ENCODE measurements at places on chromosomes 13 and 19.

DNA sequence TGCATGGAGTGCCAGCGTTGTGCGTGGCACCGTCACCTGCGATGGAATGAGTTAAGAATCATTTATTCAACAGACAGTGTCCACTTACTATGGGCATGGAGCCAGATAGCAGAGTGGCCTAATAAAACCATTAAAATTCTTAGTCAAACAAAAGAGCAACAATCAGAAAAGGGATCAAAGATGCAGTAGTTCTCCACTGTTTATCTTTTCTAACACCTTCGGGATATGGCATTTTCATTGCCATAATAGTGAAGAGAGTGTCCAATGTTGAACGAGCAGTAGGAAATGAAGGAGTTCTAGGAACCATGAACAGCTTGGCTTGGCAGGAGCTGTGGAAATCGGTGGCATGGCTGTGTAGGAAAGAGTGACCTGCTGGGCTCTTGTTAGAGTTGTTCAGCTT lies 2.0 kb downstream of the TNFSF11 start:
- no peak for DNase-seq

- peak; percentile 29 for DNase-seq
Observed at GRCh38 chr13:21670883-21671619, at the start of gene FGF9. FGF9 (plus strand) TSS chr13:21671073; CDS start chr13:21671913, 840 bp downstream.

DNA sequence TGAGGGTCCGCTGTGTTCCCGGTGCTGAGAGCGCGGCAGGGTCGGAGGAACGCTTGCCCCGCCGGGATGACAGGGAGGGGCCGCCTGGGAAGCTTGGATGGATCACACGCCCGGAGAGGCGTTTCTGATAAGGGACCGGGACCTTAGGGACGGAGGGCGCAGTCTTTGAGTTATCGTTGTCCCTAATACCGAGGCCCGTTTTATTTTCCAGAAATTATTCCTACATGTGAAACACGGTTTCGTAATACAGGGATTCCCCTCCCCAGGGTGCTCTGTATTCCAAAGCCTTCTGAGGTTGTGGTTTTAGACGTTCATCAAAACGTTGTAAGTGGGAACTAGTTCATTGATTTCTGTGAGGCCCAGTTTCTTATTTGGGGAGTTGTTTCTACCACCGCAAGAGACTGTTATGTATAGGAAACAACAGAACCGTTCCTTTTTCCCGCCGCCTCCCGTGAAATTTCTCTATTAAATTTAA lies 752 bp downstream of the PDCD5 start:
- peak; percentile 36 for DNase-seq

- DNase-seq: no peak
Observed at GRCh38 chr19:47377208-47377701, 28.1 kb downstream of the DHX34 start.

DNA sequence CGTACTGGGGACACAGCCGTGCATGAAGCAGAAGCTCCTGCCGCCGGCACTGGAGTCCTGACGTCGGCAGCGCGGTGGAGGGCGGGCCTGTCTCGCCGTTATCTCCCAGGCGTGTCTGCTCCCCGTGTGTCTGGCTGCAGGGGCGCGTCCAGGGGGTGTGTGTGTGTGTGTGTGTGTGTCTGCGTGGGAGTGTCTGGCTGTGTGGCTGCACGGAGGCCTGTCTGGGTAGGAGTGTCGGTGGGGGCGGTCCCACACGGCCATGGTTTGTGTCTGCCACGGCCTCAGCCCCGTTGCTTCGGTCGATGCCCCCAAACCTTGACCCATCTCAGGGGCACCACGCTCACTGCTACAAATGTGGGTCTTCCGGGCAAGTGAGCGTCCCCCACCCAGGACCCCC lies 18.3 kb downstream of the ARID3A start:
- DNase-seq: no peak

All from brain microvascular endothelial cell (primary cell).